ENCODE measurements at places on chromosomes 6 and 20.

DNA sequence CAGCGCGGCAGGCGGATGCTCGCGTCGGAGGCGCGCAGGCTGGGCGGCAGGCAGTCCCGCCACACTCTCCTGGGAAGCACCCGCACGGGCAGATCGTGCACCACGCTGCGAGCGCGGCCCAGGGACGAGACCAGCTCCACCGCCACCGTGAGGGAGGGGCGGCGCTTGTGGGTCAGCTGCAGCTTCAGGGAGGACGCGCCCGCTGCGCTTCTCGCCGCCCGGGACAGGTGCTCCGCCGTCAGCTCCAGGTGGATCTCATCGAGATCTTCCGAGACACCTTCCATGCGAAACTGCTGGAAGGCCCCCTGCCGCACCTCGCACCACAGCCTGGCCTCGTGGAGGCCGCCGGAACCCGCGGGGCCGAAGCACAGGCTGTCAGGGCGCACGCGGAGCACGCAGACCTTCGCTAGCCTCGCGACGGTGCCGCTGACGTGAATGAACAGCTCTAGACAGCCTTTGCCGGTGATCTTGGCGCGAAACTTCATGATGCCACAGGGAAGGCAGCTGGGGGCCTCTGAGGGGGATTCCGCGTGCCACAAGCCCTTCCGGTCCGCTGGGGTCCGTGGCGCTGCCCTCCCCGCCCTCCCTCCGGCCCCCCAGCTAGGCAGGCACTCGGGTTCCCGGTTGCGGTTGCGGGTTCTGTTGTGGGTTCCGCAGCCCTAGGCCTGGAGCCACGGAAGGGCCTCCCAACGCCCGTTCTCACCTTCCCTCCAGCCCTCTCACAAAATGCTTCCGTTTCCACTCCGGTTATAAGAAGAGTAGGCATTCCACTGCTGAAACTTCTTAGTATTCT lies at the start of gene HUS1B:
Gene HUS1B, minus strand, starts transcription at position 641 of the 793 bp plus-strand sequence. Its CDS starts 156 bp downstream, at position 485.
- no peak for DNase-seq

DNA sequence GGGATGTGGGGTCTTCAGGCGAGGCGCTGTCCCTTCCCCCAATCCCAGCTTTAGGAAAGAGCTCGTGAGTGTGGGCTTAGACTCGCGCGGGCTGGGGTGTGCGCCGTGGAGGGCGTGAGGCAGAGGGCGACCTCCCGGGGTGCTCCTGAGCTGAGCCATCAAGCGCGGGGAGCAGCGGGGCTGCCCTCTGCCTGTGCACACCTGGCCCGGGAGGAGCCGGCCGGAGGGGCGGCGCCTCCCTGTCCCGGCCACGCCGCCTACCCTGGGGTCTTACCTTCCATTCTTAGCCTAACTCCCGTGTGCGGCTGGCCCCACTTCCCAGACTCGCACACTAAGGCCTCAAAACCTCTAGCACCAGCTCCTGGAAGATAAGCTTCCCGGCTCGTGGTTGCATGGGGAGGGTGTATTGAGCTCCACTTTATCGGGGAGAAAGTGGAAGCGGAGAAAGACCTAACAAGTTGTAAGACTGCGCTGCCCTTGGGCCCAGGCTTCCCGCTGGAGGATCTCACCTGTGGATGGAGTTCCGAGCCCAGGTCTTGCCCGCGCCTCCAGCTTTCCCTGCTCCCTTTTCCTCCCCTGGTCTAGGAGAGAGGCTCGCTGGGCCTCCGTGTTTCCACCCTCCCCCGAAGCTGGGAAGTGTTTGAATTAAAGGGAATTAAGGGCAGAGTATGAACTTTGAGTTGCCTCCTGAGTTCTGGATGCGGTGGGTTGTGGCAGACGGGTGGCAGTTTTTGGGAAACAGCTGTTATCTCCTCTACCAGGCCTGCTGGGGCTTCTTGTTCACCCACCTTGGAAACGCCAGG lies 1.2 kb downstream of the DNMT3B start:
- DNase-seq, result no peak

GRCh38 chr6:12422848-12423247 lies 132.7 kb downstream of the EDN1 start:
- no peak for DNase-seq

DNA sequence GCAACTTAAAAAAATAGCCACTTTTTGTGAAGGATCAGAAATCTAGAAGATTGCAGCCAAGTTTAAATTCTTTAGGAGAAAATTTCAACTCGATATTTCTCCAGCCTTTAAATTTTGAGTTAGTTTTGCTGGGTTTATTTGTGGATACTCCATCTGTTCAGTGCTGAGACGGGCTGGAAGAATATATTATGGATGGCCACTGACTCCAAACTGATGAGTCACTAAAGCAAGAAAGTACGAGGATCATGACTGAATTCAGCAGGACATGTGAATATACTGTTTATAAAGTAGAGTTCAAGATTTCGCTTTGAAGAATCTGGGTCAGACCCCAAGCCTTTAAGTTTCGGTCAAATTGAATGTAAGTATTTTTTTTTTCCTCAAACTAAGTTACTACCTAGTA lies 199.5 kb downstream of the ADGRB3 start:
- DNase-seq, result no peak

DNA sequence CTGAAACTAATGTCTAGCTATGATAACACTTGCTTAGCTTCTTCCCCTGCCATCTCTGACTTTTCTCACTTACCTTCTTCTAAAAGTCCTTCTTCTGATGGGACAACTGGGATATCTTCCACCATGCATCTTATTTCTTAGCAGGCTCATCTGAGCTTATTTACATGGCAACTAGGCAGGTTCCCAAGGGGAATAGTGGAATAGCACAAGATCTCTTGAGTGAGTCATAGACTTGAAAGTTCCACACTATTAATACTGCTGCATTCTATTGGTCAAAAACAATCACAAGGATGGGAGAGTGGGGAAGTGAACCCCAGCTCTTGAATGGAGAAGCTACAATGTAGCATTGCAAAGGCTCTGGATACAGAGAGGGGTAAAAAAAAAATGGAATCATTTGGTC lies 142.1 kb downstream of the HAO1 start:
- no peak for DNase-seq

- DNase-seq, result no peak
Measured at GRCh38 chr20:39910536-39910935, 778.5 kb downstream of the MAFB start.

DNA sequence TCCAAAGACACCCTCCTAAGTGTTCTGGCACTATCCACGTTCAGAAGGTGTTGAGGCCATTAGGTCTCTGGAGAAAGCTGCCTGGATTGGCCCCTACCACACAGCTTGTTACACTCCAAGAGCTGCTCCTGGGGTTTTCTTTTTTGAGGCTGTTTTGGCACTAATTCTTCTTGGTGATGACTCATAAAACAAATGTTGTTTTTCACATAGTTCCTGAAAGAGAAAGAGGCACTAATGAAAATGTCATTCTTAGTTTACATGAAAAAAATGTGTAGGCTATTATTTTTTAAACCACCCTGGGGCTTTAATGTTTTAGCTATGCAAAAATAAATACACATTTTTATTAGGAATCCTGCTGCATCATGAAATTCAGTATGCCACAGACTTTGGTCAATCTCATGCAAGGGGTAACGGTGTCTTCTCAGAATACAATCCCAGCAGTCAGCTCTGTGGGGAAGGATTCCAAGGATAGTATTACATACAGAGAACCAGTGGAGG lies 38.1 kb downstream of the TBPL1 start:
- DNase-seq, result no peak

GRCh38 chr6:64258752-64259151 lies 623.1 kb downstream of the PHF3 start:
- DNase-seq, result no peak

DNA sequence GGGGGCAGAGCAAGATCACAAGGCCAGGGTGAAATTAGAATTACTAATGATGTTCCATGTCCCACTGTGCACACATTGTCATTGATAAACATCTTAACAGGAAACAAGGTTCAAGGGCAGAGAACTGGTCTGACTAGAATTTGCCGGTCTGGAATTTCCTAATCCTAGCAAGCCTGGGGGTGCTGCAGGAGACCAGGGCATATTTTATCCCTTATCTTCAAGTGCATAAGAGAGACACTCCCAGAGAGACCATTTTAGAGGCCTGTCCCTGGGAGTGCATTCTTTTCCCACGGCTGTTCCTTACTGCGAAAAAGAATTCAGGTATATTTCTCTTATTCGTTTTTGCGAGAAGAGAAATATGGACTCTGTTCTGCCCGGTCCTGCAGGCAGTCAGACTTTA lies 41.5 kb downstream of the CD83 start:
- no peak for DNase-seq

DNA sequence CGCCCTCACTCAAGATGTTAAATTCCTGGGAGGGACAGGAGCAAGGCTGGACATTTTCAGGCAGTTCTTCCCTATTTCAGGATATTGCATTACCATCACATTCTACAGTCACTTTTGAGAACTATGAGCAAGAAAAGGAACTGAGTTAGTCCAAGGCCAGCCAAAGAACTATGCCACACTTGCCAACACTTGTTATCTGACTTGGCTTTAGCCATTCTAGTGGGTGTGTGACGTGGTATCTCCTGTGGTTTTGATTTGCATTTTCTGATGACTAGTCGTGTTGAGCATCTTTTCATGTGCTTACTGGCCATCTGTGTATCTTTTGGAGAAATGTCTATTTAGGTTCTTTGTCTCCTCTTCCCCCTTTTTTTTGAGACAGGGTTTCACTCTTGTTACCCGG lies 12.0 kb downstream of the XRN2 start:
- no peak for DNase-seq

DNA sequence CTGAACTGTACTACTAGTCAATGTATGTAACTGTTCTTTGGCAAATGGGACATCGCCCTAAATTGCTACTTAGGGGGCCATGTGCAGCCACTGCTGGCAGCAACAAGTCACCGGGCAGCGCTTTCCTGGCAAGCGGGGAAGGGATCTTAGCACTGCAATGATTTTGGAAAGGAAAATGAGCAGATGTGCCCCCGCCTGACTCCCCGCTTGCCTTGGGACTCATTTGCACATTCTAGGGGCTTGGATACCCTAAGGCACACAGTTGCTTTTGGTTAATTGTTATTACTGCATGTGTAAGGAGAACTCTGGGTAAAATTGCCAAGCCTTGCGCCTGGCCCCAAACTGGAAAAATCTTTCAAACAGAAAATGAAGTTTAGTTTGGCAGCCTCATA lies 32.2 kb downstream of the CD83 start:
- DNase-seq, result no peak

DNA sequence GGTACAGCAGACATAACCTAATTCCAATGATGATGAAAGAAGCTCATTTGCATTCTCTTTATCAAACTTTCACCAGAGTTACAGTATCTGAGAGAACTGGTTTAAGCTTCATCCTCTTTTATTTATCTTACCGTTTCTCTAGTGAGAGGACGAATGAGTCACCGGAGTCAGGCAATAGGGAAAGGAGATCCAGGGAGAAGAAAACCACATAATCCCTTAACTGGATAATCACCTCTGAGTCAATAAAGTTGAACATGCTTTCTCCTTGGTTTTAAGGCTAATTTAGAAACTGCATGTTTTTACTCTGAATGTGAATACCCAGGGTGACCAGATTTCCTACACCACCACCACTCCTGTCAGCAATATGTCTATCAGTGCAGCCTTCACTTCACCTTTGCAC lies 313.7 kb upstream of the TBX18 start:
- no peak for DNase-seq

DNA sequence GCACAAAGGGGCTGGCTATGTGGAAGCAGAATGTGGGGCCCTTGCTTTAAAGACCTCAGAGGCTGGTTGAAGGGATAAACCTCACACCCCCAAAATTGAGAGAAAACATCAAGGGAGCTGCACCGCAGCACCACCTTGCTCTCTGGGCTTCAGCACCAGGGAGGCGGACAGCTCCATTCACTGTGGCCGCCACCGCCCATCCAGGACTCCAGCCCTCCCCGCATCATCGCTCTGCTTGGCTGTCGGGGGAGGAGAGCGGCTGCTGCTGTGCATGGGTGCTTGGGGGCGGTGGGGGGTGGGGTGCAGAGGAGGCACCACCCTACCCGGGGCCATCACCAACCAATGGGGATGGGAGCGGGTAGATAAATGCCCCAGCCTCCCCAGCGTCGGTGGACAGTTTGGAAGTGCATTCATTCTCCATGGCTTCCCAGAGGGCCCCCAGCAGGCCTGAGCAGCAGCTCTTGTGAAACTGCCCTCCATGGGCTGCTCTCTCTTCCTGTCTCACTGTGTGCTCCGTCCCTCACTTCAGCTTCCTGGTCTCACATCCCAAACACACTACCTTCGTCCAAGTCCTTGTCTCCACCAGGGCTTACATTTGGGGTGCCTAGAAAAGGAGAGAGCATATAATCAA lies 75.7 kb upstream of the BHLHE23 start:
- DNase-seq, result no peak

- no peak for DNase-seq
Measured at GRCh38 chr6:43671801-43672690, 15.5 kb downstream of the MRPS18A start.

All from esophagus squamous epithelium (tissue), 5 donors.